ENCODE measurements at places on chromosomes 7 and 10.

DNA sequence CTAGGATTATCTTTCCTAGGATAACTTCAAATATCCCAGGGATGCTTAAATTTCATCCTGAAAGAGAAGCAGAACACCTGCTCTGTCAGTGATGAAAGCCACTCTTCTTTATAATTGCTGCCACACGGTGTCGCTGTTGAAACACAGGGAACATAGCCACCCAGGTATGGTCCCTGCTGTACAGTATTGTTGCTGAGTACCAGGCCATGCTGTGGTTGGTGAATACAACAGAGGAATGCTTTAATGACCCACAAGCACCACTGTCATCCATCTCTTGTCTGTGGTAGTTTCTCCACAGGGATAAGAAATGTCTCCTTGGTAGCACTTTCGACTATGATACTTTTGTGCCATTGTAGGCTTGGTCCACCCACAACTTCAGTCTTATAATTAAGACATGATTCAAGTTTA lies 70.6 kb upstream of the STARD3NL start:
- peak; percentile 38 for DNase-seq

GRCh38 chr7:153934629-153935028 lies 117.6 kb upstream of the DPP6 start:
- DNase-seq, result no peak

GRCh38 chr7:130151591-130152492 lies 53.4 kb downstream of the TMEM209 start:
- peak; percentile 79 for DNase-seq

DNA sequence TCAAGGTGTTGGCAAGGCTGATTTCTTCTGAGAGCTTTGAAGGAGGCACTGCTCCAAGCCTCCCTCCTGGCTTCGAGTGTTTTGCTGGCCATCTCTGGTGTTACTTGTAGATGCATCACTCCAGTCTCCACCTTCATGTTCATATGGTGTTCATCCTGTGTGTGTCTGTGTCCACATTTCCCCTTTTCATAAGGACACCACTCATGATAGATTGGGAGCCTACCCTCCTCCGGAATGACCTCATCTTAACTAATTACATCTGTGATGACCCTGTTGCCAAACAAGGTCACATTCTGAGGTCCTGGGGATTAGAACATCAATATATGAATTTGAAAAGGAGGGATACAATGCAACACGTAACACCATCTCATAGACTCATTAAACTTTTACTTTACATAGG lies 119.0 kb downstream of the CREB5 start:
- no peak for DNase-seq

GRCh38 chr7:86968618-86969017 lies 90.8 kb downstream of the ELAPOR2 start:
- DNase-seq, result no peak

DNA sequence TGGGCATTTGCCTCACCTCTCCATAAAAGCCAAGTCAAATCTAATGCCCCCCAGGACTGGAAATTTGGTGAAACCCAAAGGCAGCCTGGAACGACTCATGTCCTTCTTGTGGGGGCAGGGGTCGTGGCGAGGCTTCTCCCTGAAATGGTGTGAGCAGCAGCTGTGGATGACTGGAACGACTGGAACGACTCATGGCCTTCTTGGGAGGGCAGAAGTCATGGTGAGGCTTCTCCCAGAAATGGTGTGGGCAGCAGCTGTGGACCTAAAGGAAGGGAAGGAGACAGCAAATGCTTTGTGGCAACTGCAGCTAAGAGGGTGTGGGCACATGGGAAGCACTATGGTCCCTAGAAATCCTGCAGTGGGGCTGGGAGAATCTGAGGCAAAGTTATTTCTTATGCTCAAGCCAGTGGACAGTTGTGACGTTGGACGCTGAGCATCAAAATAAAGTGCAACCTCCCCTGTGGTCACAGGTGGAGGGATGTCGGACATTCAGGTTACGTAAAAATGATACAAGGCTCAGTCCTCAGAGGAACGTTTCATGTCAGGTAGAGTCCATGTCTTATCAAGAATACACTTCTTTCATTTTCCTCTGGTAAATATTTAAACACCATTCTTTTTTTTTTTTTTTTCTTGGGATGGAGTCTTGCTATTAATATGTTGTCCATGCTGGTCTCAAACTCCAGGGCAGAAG lies 107.0 kb upstream of the KIF5B start:
- DNase-seq, result peak; percentile 14

DNA sequence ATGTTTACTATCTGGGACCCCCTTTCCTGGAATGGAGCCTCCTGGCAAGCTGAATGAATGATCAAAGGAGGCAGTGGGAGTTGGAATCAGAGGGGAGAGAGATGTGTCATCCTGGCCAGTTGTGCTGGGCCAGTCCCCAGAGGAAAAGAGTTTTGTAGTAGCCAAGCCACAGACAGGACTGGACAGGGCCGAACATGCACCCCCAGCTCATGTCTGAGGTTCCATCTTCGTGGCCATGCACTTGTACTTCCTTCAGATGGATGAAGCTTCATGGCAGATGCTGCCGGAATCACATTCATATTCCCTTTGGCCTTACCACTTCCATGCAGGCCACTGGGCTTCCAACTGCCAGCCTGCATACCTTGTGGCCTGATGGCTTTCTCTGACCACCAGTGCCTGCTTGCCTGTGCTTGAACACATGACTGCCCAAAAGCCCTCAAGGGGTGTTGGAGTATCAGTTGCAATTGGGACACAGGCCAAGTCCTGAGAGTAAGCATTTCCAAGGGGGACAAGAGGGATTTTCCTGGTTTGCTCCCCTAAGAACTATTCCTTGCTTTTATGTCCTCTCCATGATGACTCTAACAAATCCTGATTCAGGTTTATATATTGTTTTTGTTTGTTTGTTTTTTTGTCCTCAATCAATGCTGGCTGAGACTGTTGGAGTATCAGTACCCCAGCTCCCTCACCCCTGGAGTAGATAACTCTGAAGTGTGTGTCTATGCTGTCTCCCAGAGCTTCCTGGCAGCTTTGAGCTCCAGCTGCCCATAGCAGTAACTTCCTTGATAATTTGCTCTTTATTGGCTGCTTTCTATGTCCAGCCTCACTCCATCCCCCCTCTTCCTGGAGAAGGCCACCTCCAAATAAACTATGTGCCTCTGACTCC lies 63.6 kb downstream of the TMEM130 start:
- no peak for DNase-seq

DNA sequence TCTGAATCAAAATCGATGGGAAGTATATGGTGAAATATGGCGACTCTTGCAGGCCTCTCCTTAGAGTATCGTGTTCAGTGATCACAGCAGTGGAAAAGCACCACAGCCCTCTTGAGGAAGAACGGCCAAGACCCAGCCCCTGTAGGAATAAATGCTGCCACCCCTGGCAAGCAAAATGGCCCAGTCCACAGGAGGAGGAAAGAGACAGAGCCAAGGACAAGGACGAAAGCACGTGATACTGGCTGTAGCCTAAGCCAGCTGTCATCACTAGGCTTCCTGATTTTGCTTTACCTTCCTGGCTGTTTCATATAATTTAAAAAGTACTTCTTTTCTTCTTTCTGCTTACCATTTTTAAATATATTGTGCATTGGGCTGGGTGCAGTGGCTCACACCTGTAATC lies 395.0 kb upstream of the SHH start:
- DNase-seq, result no peak

DNA sequence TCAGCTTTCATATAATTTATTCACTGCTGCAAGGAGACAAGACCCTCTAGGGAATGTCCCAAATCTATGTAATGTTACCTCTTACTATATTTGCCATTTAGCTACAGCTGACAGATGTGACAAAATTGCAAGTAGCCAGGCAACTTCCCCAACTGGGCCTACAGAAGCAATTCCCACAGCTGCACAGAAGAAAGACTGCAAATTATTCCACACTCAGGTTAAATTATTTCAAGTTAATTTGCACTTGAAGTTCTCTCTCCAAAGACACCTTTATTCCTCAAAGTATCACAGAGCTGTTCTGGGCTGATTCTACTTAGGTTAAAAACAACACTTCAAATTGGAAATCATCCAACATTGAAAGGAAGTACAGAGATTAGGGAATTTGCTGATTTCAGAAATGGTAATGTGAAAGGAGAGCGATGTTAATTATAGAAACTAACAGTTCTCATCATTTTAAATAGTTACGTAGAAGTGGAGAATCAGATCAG lies 133.6 kb downstream of the THSD7A start:
- DNase-seq, result no peak

- DNase-seq, result peak; percentile 32
Measured at GRCh38 chr7:151600331-151600730, 80.6 kb upstream of the RHEB start.

- no peak for DNase-seq
Measured at GRCh38 chr10:21891439-21891838, 112.1 kb downstream of the DNAJC1 start.

DNA sequence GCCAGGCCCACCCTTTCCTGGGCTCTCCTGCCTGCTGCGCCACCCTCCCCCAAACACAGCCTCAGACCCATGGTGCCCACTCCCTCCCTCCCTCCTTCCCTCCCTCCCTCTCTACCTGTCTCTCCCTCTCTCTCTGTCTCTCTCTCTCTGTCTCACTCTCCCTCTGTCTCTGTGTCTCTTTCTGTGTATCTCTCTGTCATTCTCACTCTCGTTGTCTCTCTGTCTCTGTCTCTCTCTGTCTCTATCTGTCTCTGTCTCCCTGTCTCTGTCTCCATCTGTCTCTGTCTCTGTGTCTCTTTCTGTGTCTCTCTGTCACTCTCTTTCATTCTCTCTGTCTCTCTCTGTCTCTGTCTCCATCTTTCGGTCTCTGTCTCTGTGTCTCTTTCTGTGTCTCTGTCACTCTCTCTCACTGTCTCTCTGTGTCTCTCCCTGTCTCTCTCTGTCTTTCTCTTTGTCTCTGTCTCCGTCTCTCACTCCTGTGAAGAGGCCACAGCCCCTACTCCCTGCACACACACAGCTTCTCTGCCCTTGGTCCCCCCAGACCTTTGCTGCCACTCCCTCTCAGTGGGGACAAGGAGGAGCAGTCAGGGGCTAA lies 51.5 kb downstream of the CALML3 start:
- no peak for DNase-seq

DNA sequence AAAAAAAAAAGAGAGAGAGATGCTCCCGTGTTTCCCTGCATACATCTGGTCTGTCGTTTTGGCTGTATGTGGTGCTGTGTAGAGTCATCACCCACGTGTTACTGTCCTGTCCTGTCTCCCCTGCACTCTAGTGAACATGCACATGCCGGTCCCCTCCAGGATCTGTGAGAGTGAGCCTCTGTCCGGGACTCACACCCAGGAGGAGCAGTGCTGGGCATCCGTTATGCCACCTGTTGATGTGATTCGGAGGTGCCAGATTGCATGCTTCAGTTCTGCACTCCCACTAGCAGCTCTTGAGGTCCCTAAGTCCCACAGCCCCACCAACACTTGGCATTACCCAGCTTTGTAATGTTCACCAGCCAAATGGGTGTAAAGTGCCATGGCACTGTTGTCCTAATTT lies 16.4 kb downstream of the GHRHR start:
- no peak for DNase-seq

DNA sequence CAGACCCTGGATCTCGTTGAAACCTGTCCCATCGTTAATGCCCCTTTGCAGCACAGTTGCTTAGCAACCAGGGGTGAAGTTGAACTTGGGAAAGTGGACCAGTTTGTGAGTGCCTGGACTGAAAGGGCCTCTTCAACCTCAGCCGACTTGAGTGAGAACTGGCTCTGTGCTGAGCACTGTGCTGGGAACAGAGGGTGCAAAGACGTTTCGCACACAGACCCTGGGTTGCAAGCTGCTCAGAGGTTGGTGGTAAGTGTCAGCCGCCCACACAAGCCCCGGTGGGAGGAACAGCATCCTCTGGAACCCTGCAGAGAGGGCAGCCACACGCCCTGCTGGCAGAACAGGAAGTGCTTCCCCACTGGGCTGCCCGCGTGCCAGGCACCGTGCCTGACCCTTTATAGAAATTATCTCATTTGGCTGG lies 89.2 kb downstream of the CARD11 start:
- no peak for DNase-seq

DNA sequence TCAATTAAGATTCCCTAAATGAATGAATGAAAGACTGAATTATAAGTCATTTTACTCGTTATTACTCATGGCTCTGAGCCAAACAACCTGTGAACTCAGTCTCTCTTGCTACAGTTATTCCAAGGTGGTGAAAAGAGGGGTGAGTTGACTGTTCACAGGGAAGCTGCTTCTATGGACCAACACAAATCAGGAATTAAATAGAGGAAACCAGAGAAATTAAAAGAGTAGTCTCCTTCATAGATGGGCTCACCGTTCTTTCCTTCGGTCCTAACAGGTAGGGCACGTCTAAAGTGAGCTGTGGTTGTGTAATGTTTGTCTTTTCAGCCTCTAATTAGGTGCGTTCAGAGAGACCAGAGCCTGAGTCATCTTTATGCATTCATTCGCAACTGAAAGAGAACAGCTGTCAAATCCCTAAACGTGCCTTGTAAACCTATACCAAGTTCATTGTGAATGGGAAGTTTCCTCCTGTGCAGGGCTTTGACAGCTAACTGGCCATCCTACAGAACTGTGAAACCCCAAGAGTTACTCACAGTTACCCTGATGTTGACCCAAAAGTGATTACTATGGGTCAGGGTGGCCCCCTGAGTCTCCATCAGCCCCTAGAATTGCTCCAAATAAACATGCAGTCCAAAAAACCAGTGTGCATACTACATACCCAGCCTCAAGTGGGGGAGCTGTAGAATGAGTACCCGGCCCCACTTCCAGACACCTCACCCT lies 18.2 kb upstream of the C10orf53 start:
- no peak for DNase-seq

DNA sequence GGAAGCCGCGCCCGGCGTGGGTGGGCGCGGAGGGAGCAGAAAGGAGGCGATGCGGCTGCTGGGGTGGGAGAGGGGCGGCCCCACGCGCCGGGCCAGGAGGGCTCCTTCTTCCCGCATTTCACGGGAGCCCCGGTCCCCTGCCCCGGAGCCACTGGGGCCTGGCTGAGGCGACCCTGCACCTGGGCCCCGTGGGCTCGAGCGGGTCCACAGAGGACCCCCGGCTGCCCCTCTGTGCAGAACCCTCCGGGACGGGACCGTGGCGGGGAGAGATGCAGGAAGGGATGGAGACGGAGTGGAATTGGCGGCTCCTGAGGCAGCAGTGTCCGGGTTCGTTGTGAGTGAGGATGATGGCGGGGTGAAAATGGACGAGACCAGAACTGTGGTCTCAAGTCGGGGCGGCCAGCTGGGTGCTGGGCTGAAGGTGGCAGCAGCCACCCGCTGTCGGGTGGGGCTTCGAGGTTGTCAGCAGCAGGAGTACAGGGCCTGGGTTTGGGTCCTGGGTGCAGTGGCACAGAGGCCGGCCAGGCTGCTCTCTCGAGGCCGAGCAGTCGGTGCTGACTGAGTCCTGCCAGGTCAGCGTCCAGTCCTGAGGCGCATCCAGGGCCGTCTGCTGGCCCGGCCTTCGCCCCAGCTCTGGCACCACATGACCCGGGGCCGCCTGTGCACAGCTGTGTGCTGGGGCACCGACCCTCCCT lies 80.4 kb downstream of the VIPR2 start:
- no peak for DNase-seq

- no peak for DNase-seq
Measured at GRCh38 chr7:67858931-67859330, 862.3 kb downstream of the TYW1 start.

- no peak for DNase-seq
Measured at GRCh38 chr7:22460363-22460988, 39.5 kb downstream of the STEAP1B start.
